Osteoblast (primary cell): ENCODE measurements at places on chromosomes 4 and X. TPM values are rescaled to one million over a fixed set of nuclear protein-coding genes. Genes with fewer than 3 reads are reported as not detected.

GRCh38 chr4:2809610-2810180 is 16.8 kb downstream of the SH3BP2 start:
- no peaks in the 10 kb centered on the region for H3K36me3 ChIP-seq
- no peak for DNase-seq
- no peaks in the 10 kb centered on the region for H3K27me3 ChIP-seq
- no peak overlapping the region for H3K27ac ChIP-seq
- H3K4me1 ChIP-seq = peaks cover 19% of the 10 kb centered on the region

DNA sequence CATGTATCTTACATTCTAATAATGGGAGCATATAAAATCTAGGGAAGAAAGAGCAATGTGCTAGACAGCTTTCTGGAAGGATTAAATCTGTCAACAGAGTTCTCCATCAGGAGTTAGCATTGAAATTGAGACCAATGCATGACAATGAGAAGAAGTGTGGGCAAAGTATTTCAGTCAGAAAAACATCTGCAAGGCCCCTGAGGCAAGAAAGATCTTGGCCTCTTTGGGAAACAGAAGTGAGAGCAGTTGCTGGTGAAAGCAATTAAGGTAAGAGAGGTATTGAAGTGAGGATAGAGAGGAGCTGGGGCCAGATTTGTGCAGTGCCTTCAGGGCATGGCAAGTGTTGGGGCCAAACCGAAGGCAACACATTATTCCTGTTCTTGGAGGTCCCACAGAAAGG is 999.1 kb downstream of the STPG2 start:
- no peaks in the 10 kb centered on the region for H3K4me1 ChIP-seq
- no peak for DNase-seq
- no peaks in the 10 kb centered on the region for H3K27me3 ChIP-seq
- no peak overlapping the region for H3K4me3 ChIP-seq
- no peaks in the 10 kb centered on the region for H3K36me3 ChIP-seq

Gene CT45A3
- not detected in 2 replicates for total RNA-seq

Gene GLRA2
- not detected in 2 replicates for total RNA-seq

Gene PLK4
- total RNA-seq = 2.2 and 2.4 TPM in 2 replicates
